ENCODE measurements at places on chromosomes 16 and 17.
A peak's percentile ranks its signal among the peaks of the same experiment; 100 is the strongest.

GRCh38 chr17:13016881-13017654 lies 759 bp downstream of the ELAC2 start:
- no peak for DNase-seq

DNA sequence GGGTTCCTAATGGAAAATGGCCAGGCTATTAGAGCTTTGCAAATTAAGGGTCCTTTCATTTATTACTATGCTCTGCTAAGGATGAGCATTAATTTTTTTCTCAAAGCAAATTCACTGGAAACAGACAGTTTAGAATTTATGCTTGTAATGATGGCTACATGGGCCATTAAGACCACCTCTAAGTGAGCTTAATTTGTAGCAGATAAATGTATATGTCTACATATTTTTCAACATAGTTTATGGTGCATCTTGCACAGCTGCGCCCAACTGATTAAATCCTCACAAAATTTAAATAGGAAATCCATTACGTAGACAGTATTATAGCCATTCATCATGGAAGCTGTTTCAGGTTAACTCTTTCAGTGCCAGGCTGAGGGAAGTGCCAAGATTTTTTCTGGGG lies 220.9 kb downstream of the CBLN1 start:
- no peak for DNase-seq

DNA sequence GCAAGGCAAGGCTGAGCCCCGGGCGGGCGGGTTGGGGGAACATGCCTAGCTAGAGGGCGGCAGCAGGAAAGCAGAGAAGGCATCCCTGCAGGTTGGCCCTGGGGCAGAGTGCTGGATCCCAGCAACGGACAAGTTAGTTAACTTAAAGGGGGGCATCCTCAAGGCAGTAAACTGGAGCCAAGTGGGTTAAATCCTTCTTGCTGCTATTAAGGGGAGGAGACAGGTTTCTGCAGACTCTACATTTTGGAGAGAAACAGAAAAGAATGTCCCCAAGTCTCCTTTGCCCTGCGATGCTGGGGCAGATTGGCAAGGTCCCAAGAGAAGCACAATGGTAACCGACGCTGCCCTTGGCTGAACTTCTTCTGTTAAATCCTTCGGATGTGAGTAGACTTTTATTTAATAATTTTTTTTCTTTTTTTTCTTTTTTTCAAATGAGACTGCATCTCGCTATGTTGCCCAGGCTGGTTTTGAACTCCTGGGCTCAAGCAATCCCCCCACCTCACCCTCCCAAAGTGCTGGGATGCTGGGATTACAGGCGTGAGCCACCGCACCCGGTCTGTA lies 14.0 kb downstream of the ATP5PD start:
- no peak for DNase-seq

GRCh38 chr17:33267271-33267790 lies 25.8 kb downstream of the ASIC2 start:
- no peak for DNase-seq

GRCh38 chr17:33263396-33263795 lies 29.7 kb downstream of the ASIC2 start:
- DNase-seq, result no peak

- no peak for DNase-seq
Measured at GRCh38 chr17:64148017-64148631, 18.2 kb upstream of the ERN1 start.

DNA sequence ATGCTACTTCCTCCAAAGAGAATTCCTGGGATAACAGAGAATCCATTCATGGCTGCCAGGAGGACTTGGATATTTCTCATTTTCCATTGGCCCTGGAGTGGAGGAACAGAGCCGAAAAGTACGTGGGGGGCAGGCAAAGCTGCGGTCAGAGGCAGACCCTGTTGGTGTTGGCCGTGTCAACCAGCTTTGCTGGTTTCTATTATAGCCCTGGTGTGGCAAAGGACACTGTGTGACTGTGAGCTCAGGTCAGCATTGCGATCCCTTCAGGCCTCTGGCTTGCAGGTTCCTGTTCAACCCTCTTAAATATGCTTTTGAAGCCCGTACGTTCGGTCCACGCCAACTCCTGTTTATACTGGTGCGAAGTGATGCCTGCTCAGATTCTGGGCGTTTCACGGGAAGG lies 596.2 kb downstream of the MAF start:
- DNase-seq, result no peak

- no peak for DNase-seq
Measured at GRCh38 chr16:70526403-70526802, 2.8 kb downstream of the SF3B3 start.

DNA sequence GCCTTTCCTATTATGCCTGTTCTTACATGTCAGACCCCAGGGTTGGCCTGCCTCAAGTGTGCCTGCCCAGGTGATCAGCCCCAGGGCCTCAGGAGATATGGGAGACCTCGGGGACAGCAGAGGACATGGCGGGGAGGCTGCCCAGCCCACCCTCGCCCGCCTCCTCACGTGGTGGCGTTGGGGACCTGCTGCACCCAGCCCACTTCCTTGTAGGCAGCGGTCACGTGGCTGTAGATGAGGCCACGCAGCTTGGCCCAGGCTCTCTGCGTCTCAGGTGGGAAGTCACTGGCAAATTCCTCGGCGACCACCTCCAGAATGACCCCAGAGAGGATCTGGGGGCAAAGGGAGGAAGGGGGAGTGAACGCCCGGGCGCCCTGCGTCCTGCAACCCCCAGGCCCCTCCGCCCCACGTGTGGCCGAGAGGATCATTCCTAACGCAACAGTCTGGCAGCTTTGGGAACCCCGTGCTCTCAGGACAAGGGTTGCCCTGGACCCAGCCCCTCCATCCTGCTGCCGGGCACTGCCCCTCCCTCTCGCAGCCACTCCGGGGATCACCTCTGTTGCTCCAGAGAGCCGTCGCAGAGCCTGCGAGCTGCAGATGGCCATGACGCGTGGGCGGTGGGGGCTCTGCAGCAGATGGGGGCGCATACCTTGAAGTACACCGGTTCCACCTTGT lies 6.6 kb downstream of the CYGB start:
- DNase-seq, result no peak

DNA sequence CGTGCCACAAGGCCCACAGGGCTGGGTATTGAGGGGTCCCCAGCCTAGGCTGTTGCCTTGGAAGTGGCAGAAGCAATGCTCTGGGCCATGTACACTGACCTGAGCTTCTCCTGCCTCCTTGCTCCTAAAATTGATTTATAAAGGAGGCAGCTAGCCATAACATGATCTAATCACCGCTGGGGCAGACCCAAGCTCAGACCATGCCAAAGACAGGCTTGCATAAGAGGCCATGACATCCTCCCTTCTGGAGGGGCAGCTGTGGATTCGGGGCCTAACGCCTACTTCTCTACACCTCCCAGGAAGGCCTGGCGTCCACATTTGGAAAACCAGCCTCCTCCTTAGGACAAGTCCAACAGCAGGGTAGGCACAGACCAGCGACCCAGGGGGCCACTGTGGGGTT lies 12.3 kb downstream of the HSD11B2 start:
- DNase-seq, result no peak

- DNase-seq, result peak; percentile 65
Measured at GRCh38 chr16:88703486-88704309, 2.5 kb downstream of the RNF166 start.

DNA sequence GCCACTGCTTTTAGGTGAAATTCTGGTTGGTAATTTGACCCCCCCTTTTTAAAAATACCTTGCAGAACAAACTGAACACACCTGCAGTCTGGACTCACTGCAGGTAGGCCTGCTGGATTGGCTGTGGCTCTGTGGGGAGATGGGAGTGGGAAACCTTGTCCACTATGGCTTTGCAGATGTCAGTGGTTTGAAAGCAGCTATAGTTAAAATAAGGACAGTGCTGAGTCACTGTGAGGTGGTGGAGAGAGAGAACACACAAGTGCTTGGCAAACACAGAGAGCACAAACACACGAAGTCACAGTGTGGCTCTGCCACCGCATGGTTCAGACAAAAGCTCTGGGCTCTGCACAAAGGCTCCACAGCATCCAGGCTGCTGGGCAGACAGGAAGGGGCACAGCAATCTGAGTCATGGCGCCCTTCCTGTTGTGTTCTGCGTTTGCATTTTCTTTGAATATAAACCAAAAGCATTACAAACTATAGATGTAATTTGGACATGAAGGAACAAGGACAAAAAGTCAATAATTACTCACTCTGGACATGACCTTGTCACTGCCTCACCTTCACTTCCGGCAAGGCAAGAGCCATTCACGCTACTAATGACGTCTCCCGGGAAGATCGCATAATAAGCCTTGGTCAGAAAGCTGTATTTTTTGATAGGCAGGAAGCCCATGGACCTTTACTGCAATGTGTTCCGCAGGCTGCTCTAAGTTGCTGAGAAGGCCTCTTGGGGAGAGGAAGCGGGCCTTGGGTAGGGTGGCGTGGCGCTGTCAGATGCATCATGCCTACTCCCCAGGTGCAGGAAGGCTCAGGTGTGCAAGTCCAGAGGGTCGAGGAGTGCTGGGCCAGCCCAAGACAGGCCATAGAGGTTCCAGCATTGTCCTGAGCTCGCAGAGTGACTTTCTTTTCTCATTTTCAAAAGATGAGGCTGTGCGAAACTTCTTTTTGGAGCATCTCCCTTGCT lies 60.1 kb upstream of the MED9 start:
- DNase-seq, result no peak

DNA sequence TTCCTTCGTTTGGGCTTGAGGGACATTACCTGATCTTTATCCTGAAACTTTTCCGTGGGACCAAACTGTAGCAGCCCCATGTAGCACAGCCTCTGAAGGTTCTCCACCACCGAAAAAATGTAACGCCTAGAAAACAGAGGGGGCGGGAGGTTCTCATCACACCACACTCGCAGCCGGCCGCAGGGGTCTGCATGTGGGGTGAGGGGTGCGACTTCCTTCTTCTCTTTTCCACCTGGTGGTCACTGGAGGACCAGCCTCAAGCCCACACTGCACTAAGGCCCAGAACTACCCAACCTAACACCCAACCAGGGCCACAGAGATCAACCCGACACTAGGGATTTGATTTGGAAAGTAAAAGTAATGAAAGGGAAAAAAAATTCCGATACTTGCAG lies 57.1 kb downstream of the GTF3C1 start:
- DNase-seq, result no peak

DNA sequence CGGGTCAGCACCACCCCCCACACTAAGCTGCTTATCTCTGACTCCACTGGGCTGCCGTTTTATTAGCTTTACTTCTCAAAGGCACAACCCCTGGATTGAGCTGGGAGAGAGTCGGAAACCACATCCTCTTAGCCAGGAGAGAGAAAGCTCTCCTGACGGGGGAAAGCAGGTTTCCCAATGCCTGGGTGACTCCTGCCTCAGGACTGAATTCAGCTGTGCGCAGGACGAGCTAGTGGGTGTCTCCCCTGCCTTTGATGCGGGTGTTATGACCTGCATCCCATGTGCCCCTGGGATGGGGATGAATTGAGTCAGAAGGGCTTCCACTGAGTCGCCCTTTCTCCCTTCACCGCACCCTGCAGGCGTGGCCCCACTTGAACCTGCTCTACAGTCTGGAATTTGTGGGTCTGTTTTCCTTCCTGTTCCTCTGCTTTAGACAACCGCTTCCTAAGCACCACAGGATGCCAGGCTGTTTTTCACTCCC lies 819.2 kb upstream of the EEF2KMT start:
- DNase-seq, result no peak

- peak; percentile 38 for DNase-seq
Measured at GRCh38 chr16:28873543-28874201, 4.6 kb upstream of the ATP2A1 start.

DNA sequence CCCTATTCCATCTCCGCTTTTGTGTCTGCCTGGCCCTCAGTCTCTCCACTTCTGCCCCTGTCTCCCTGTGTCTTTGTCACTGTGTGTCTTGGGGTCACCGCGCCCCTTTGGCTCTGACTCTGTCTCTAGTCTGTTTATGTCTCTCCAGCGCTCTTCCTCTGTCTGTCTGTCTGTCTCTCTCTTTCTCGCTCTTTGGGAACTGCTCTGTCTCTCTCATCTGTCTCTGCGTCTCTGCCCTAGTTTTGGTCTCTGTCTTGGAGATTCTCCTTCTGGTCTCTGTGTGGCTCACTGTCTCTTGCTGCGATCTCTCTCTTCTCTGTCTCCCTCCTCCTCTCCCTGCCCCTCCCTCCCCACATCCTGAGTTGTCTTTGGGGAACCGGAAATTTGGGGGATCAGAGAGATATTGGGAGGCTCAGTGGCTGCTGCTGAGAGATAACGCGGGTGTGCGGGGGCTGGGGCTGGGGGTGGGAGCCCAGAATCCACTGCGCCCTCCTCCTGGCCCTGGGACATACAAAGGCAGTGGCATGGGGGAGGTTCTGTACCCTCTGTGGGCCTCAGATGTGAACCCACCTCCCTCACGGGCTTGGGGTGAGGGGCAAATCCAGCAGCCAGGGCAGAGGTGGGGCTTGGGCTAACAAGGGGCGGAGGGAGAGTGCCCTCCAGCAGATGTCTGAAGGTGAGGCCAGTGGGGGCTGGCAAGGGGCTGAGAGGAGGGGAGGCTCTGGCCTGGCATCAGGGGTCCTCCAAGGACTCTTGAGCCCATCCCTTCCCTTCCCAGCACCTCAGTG lies 24.4 kb downstream of the LAT start:
- no peak for DNase-seq

DNA sequence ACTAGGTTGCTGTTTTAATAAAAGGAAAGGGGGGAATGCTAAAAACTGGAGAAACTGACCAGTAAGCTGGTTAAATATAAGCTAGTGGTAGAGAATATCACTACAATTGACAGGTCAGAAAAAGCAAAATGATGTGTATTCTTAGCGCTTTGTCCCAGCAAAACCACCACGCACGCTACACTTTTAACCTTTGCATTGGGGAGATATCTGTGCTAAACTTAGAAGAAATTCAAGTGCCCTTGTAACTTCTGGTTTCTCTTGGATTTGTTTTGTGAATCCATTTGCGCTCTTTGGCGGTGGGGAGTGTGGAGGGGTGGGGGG lies 1.4 kb downstream of the GAN start:
- no peak for DNase-seq

- DNase-seq, result no peak
Measured at GRCh38 chr16:26454102-26454501, 612.6 kb upstream of the C16orf82 start.

- DNase-seq, result no peak
Measured at GRCh38 chr17:31261601-31262000, 35.4 kb downstream of the OMG start.
